ENCODE measurements at places on chromosomes 5 and 9.

DNA sequence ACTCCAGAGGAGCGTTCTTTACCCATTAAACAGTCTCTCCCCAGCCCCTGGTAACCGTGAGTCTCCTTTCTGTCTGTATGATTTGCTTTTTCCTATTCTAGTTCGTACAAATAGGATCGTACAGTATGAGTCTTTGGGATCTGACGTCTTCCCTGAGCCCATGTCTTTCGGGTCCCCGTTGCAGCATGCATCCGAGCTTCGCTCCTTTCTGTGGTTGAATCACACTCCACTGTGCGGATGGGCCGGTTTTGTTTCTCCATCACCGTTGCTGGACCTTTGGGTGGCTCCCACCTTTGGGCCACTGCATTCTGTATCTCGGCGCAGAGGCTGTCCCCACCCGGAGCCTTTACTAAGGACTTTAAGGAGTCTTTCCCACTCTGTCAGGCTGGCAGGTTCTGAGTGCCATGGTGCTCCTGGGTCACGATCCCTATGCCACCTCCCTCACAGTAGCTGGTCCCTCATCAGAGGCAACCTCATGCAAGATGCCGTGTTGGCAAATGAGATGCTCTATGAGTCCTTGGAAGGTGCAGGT lies 145.7 kb upstream of the COL5A1 start:
- peak; percentile 1 for DNase-seq

- DNase-seq = no peak
Observed at GRCh38 chr5:175321927-175322532, 122.0 kb downstream of the DRD1 start.

DNA sequence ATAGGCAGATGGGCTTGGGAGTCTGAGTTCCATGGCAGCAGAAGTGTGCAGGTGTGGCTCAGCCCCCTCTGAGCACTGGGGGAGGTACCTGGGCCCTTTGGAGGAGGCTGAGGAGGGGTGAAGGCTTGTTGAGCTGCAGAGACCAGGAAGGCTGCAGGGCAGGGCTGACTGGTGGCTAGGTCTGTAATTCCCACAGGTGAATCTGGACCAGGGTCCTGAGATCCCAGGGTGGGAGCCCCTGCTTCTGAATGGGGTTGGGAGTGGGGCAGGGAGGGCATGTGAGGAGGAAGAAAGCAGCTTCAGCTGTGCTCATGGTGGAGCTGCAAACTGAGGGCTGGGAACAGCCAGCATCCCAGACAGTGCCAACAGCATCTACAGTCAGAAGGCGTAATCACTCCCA lies 111.1 kb downstream of the CACNA1B start:
- DNase-seq = no peak

DNA sequence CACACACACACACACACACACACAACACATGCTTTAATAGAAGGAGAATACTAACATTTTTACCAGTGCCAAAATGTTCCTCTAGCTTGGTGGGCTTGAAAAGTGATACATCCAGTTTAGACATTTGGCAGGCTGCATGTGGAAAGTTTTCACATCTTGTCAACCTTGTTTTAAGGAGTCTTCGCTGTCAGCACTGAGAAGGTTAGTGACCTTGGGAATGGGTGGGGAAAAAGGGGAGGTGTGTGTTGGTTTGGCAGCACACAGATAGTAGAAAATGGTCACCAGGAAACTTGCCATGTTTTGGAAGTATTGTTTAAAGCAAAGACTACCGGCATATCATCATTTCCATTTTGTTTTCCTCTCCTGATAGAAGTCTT lies 346.5 kb upstream of the ADAMTSL1 start:
- no peak for DNase-seq

Measured in CD4-positive, alpha-beta T cell treated with Interleukin-4 for 1 hour (primary cell).